ENCODE measurements at places on chromosomes 1 and 21.

DNA sequence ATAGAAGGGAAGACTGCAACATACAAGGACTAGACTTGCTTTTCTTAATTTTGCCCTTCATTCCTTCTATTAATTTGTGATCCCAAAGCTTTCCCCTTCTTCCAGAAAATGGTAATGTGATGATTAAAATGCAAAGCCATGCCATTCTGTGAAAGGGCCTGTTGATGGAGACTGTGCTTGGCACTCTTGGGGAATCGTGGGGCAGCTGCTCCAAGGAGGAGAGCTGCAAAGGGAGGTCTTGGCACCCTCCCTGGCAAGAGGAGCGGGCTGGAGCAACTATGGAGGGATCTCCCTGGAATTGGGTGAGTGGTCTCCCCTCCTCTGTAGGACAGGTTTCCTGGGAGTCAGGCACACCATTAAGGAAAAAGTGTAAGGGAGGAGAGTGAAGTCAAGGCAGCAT, 16.6 kb downstream of the CACNA1S start:
- DNase-seq: no peak

DNA sequence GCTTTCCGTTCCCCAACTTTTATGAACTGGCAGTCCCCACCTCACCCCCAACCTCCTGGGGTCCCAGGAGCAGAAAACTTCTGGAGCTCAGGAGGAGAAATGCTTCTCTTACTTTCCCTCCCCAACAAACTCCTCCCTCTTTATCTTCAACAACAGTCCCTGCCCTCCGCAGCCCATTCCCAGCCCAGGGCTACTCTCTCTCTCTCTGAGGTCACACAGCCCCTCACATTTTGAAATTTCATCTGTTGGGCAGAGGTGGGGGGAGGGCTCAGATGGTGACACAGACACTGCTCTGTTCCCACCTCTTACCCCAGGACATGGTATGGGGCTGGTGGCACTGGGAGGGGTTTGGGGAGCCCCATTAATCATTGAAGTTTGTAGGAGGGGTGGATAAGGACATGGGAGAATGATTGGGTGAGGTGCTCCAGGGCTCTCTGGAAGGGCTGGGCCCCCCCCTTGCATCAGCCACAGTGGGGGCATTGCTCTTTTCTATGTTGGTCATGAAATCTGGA, 6.0 kb downstream of the PIK3CD start:
- no peak for DNase-seq

- DNase-seq: no peak
These were observed 37.7 kb upstream of the GPR157 start for GRCh38 chr1:9166289-9167235.

GRCh38 chr1:69121723-69122122, 446.0 kb upstream of the LRRC7 start:
- no peak for DNase-seq

DNA sequence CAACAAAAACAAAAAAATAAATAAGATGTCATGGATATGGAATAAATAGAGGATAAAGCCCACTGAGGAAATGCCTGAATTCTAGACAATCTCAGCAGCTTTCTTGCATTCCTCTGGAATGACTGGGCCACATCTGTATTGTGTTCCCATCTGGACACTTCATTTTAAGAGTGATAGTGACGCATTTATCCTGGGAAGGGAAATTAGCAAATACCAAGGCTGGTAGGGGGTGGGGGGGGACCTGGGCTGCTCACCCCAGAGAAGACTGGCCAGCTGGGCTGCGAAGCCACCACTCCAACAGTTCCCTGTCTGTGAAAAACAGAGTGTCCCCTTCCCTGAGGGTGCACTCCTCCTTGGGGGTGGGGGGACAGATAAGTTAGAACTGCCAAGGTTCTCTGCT, 106.3 kb downstream of the HIVEP3 start:
- no peak for DNase-seq

GRCh38 chr1:201459775-201460174, 9.2 kb downstream of the PHLDA3 start:
- no peak for DNase-seq

- DNase-seq: no peak
These were observed 52.7 kb downstream of the DHRS3 start for GRCh38 chr1:12565094-12565965.

GRCh38 chr1:24619376-24619775, 23.7 kb upstream of the SRRM1 start:
- no peak for DNase-seq

DNA sequence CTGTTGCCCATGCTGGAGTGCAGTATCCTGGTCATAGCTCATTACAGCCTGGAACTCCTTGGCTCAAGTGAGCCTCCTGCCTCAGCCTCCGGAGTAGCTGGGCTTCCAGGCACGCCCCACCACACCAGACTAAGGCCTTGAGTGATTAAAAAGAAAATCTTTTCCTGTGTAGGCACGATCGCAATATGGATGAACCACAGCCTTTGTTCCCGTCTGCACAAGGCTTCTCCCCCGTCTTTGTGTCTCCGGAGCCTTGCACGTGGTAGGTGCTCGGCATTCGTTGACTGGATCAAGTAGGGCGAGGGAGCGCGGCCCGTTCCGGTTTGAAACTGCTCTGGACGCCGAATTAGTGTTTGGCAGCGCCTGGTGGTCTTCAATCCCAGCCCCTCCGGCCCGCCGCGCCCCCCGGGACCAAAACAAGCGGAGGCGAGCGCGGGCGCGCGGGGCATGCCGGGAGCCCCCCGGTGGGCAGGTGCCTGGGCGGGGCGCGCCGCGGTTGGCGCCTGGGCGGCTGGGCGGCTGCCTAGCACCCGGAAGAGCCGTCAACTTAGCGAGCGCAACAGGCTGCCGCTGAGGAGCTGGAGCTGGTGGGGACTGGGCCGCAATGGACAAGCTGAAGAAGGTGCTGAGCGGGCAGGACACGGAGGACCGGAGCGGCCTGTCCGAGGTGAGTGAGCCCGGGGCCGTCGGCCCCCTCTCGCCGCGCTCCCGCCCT, at the start of gene SFT2D2:
TSS of gene SFT2D2 (plus strand) at position 529 of the 715 bp plus-strand sequence. CDS start at position 605, 76 bp downstream.
- DNase-seq: peak; percentile 93

Measured in GM13977 (cell line).